ENCODE measurements at places on chromosomes 5 and 9.

DNA sequence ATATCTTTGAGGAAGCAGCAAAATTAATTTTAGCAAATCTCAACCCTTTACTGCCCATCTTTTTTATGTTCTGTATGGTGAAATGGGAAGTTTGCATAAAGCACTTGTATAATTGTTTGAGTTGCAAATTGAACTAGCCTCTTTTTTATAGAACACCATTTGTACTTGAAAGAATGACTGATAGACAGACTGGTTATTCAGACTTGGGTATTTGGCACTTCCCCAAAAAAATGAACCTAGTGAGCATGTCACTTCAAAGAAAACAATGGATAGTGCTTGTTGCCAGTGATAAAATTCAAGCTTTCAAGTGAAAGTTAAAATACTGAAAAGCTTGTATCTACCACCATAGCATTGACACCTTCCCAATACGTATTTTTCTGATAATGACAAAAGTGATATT is 115.8 kb downstream of the ERCC6L2 start:
- DNase-seq, result no peak

- peak; percentile 38 for DNase-seq
Observed at GRCh38 chr9:131503626-131504465, 1.1 kb downstream of the POMT1 start.

DNA sequence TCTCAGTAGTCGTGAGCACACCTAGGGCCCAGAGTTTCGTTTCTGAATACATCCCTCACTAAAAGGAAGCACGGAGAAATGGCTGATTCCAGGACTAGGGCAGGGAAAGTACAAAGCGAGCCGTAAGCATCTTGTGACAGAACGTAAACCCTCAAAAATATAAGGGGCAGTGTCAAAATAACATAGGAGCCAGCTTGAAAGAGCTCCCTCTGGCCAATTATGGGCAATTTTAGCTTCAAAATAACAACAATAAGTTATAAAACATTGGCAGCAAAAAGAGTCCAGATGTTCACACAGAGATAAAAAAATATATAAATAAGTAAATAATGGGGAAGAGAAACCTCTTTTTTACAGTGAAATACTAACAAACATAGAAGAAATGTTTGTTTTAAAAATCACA is 18.5 kb upstream of the GLIS3 start:
- no peak for DNase-seq

DNA sequence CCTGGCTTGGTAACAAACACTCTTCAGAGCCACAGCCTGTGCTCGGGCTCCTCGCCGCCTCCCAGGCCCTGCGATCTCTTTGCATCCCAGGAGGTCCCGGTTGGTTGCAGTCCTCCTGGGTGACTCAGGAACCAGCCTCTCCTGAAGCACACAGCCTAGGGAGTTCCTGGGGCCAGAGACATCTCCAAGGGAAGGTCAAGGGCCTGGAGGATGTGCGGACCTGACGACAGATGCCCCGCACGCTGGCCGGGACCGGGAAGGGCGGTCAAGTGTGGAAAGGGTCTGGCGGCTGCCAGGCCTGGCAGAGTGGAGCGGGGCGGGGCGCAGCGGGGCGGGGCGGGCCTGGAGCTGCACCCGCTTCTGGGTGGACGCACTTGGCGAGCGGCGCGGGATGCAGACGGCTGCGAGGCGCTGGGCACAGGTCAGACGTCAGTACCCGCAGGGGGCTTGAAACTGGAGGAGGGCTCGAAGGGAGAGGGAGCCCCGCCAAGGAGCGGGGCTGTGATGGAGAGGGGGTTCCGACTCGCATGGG is 45.0 kb upstream of the PRSS3 start:
- DNase-seq, result peak; percentile 51

DNA sequence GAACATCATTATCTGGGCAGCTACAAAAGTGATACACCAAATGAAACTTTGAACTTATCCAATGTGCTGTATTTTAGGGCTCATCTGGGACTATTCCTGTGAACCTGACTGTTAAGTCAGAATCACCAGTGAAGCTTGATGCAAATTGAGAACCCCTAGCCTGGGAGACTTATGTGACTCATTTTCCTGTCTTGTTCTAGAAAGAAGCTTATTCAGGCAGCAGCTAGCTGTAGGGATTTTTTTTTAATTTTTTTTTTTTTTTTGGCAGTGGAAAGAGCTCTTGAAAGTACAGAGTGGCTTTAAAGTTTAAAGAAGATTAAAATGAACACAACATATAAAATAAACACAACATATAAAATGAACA is 81.1 kb upstream of the TNFAIP8 start:
- DNase-seq, result no peak

DNA sequence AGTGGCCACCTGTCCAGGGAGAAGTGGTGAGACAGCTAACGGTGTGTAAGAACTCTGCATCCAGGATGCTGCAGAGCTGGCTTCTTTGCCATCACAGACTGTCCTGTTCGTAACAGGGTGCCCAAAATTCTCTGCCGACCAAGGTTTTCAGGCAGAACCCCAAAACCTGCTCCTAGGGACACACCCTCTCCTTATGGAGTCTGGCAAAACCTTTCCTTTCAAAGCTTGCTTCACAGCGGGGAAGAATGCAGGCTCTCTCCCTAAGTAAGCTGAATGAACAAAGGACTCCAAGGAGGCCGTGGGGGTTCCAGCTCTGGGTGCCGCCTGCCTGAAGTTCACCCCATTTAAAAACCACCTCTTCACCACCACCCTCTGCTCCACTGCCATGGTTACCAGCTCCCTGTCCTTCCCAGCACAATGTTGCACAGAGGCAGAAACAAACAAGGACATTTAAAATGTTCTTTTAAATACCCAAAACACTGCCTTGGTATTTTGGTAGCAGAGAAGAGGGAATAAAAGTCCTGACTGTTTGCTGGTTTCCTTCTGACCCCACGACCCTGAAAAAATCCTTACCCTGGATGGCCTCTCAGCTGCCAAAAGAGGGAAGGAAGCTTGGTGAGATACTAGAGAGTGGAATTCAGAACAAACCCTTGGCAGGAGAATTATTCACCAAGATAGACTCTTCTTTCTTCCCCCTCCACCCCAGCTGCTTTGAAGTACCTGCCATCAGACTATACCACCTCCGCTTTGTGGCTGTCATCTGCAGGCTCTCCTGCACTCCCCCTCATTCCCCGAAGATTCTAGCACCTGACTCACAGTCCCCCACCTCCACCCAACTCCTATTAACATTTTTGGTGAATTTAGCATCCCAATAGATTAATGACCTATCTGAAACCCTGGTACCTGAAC is 7.1 kb upstream of the KLF9 start:
- no peak for DNase-seq

GRCh38 chr9:101311758-101312420 is 72.9 kb downstream of the BAAT start:
- DNase-seq, result peak; percentile 34

DNA sequence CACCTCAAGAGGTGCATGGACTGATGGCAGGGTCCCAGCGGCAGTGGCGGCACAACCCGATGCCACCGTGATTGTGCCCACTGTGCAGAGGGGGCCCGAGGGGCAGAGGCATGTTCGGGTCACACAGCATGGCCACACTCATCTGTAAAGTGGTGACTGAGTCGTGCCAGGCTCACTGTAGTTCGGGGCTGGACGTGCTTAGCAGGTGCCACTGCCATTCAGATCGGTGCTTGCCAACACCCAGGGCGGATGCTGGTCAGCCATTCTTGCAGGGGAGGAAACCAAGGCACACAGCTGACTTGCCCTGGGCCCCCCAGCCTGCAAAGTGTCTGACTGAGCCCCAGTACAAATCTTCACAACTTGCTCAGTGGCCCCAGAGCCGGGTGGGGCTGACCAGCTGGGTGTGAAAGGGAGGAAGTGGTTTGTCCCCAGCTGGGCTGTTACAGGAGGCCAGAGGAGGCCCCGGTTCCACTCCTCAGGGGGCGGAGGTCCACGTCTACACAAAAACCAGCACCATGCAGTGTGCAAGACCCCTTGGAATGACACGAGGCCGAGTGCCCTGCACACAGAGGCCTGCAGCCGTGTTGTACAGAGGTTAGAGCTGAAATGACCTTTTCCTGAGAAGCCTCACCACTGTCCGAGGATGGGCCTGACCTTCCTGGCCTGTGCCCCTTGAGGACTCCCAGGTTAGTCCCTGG is 17.9 kb downstream of the FGD3 start:
- DNase-seq, result no peak

DNA sequence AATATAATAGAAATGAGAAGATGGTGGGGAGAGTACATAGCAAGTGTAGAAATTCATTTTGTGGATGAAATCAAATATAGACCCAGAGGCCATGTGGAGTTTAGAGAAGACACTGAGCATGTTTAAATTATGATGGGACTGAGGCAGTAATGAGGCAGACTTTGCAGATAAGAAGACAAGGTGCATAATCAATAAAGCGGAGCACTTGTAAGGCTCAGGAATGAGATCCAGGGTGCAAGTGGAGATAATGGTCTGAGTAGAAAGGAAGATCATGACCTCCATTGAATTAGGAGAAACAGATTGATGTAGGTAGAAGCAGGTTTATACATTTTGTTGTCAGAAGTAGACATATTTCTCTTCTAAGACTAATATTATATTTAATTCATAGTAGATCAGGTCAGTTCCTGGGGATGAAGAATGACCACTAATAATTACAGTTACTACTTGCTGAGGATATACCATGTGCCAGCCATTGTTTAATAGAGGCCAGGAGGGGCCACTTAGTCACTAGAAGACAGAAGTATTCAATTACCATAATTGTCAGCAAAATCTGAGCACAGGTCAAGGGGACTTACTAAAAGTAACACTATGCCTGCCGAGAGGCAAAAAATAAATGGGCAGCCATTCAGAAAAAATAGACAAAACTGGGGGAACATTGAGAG is 479.8 kb downstream of the DNAH5 start:
- DNase-seq, result no peak

DNA sequence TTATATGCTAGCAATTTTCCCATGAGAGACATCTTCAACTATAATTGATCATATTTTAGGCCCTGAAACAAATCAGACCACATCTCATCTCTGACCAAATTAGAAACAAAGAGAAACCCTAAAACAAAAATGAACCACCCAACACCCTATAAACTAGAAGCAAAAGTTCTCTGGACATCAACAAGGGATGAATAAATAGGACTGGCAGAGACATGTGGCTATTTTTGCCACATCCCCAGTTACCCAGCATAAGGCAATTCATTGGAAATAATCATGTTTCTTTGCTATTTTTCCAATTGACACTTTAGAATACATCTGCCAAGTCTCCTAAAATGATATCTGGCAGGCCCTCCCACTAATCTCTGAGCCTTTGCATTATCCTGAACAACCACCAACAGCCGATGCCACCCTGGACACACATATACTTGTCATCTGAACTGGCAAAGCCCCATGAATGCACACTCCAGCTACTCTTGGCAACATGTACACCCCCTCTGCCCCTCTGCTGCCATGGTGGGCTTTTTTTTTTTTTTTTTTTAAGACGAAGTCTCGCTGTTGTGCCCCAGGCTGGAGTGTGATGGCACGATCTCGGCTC is 53.5 kb upstream of the EQTN start:
- no peak for DNase-seq

- DNase-seq, result no peak
Observed at GRCh38 chr9:133141833-133142595, 21.0 kb upstream of the RALGDS start.

GRCh38 chr9:92774274-92774673 is 9.6 kb upstream of the BICD2 start:
- no peak for DNase-seq

- no peak for DNase-seq
Observed at GRCh38 chr9:91071184-91071990, 269.8 kb downstream of the SYK start.

GRCh38 chr9:93133681-93134014 is 403 bp downstream of the NINJ1 start:
- peak; percentile 90 for DNase-seq

GRCh38 chr5:153959134-153959957 is 79.4 kb downstream of the FAM114A2 start:
- peak; percentile 38 for DNase-seq

DNA sequence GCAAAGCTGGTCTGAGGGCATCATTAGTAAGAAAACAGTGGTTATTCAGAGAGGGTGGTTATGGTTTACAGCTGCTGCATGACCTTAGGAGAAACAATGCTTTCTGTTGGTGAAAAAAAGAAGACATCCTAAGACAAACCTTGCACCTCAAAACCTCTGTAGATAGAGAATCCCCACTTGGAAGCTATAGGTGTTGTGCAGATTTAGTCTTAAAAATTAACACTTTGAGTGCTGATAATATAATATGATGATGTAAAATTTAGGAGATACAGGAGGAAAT is 1.4 kb upstream of the PTTG1 start:
- no peak for DNase-seq
